ENCODE measurements at places on chromosomes 4 and X. TPM values are rescaled to one million over a fixed set of nuclear protein-coding genes. Genes with fewer than 3 reads are reported as not detected.

DNA sequence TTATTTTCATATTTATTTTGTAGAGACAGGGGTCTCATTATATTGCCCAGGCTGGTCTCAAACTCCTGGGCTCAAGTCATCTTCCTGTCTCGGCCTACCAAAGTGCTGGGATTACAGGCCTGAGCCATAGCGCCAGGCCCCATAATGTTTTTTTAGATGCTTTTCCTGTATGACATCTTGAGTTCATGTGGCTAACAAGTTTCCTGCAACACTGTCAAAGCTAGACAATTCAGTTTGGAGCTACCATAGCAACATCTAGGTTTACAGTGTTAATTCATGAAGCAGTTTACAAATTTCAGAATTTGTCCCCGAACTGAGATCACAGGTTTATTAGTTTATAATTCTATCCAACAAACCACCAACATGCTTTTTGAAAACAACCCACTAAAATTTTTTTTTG is 6.4 kb upstream of the IL13RA2 start:
- no peak for DNase-seq

DNA sequence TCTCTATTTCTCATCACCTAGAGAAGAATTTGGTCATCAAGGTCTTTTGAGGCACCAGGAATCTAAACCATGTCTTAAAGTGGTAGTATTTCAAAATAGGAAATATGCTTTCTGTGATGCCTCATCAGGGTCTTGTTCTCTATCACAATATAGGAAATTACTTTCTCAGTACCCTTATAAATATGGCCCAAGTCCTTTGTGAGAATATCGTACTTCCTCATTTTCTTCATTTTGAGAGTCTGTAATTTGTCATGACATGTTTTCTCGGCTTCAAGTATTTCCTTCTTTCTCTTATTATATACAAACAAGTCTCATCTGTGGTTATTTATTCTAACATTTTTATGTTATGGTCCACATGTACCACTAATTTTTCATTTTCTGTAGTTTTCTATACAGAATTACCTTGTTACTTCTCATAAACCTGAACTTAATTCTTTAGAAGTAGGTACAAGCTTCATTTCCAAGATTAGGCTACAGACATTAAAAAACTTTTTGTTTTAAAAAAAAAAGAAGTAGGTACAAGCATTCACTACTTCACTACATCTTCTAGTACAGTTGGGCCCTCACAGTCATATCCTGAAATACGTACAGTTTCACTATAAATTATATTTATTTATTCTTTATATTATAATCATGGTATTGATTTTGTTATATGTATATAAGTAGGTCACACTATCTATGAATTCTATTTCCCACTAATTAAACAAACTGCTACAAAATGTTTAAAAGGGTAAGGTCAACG is 54.4 kb downstream of the KLHL13 start:
- DNase-seq, result no peak

DNA sequence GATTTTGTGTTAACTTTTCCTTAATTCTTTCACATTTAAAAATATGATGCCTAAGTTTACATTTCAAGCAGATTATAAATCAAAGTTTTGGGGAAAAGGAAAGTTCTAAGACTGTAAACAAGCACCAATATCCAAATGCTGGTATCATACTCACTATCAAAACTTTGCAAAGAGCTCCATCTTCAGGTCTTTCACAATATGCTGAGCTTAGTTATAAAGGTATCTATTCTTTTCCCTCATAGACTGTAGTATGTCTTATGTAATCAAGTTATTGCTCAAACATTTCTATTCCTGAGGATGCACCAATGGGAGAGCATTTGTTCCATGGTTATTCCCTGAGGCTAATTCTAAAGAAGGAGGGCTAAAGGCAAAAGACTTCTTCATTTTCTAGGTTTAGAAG is 207.9 kb upstream of the FAM241A start:
- DNase-seq, result no peak

- no peak for DNase-seq
Observed at GRCh38 chrX:154487518-154488290, 1.3 kb upstream of the UBL4A start.

- no peak for DNase-seq
Observed at GRCh38 chr4:72169861-72170260, 138.1 kb downstream of the NPFFR2 start.

- no peak for DNase-seq
Observed at GRCh38 chr4:6445403-6446129, 26.8 kb downstream of the PPP2R2C start.

The NDNF gene
- total RNA-seq, result 3.3 TPM

The PPEF2 gene
- total RNA-seq, result 0.50 TPM

The SLC6A8 gene
- total RNA-seq, result 107 TPM

The UVSSA gene
- 94.6 TPM for total RNA-seq

The CORIN gene
- 6.1 TPM for total RNA-seq
